ENCODE measurements at places on chromosomes 5 and 9.
A peak's percentile ranks its signal among the peaks of the same experiment; 100 is the strongest.

- no peak for DNase-seq
Observed at GRCh38 chr5:155455791-155456514, 442.4 kb downstream of the KIF4B start.

DNA sequence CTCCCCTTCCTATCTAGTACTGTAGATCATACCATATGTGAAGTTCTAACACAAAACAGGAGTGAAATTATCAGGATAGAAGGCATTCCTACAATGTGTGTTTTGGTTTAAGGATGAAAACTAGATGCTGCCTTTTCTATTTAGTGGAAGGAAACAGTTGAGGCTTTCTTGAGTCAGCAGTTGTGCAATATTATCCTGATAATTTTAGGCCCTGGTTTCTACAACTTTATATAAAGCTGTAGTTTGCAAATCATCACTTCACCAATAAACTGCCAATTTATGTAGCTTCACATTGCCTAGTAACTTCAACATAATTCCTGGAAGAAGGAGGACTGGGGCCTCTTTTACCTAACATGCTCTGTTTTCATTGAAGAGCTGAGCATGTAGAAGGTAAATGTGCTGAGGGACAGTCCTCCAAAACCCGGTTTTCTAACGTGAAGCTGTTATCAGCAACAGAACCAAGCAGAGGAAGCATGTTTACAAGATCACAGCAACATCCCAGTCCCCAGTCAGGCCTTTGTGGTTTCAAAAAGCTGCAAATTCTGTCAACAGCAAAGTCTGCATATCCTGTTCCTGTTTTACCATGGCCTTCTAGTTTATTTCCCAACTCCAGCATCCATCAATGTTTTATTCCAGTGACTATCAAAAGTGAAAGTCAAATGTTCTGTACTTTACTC, 513.4 kb upstream of the MEF2C start:
- DNase-seq = no peak

DNA sequence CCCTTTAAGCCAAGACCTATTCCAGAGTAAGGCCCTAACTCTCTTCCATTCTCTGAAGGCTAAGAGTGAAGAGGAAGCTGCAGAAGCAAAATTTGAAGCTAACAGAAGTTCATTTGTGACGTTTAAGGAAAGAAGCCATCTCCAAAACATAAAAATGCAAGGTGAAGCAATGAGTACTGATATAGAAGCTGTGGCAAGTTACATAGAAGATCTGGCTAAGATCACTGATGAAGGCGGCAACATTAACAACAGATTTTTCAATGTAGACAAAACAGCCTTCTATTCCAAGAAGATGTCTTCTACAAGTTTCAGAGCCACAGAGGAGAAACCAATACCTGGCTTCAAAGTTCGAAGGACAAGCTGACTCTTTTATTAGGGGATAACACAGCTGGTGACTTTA, 1143.4 kb downstream of the CDH12 start:
- DNase-seq = no peak

DNA sequence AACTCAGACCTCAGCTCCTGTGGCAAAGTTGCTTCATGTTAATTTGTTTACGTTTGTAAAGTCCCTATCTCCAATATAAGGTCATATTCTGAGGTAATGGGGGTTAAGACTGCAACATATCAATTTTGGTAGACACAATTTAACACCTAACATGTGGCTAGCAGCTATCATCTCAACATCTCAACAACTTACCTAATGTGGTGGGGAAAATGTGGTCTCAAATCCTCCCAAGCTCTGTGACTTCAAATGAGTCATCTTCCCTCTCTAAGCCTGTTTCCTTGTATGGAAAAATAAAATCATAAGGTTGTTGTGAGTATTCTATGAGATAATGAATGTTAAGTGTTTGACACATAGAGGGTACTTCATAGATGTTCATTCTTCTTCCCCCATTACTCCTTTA, 443.3 kb downstream of the CDK5RAP2 start:
- DNase-seq = no peak

DNA sequence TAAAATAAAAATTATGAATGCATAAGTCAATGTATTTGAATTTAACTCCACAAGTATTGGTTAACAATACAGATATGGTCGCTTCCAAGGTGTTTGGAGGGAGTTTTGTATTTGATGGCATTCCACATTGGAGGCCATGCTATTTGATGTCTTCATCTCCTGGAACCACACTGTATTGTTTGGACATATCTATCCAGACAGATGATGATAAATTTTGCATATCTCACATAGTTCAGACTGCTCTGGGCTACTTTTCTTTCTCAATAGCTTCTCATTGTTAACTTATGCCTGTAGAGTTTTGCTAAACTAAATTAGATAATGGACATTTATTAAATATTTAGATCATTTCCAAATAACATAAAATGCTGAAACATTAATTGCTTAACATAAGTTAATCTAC, 58.0 kb downstream of the CDKN2A start:
- DNase-seq = no peak

DNA sequence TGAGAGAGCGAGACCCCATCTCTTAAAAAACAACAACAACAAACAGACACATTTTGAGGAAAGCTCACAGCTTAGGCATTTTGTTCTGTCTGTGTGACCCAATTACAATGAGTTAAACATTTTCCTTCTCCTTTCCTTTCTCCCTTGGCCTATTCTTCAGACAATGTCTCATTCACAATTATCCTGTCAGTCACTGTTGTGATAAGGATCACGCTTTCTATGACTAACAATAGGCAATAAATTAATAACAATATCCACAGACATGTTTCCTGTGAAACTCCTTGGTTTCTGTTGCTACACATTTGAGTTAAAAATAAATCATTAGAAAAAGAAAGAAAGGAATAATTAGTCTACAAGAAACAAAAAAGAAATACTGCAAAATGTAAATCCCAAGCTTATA, 19.8 kb upstream of the CARTPT start:
- DNase-seq = no peak

DNA sequence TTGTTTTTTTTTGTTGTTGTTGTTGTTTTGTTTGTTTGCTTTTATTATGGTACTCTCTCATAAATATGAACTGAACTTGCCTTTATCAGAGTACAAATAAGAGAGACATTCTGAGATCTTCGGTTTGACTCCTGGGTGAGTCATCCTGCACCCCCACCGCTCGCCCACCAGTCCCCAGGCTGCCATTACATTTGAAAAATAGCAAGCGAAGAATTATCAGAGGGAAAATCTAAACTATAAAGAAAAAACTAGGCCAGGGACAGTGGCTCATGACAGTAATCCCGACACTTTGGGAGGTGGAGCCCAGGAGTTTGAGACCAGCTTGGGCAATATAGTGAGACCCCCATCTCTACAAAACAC, 122.1 kb upstream of the MAP3K1 start:
- DNase-seq = no peak

GRCh38 chr5:125410537-125411070, 664.2 kb upstream of the ZNF608 start:
- DNase-seq = peak; percentile 40

GRCh38 chr9:6407778-6408177, 5.2 kb upstream of the UHRF2 start:
- no peak for DNase-seq

- no peak for DNase-seq
Observed at GRCh38 chr5:134041570-134042411, 37.0 kb upstream of the VDAC1 start.

DNA sequence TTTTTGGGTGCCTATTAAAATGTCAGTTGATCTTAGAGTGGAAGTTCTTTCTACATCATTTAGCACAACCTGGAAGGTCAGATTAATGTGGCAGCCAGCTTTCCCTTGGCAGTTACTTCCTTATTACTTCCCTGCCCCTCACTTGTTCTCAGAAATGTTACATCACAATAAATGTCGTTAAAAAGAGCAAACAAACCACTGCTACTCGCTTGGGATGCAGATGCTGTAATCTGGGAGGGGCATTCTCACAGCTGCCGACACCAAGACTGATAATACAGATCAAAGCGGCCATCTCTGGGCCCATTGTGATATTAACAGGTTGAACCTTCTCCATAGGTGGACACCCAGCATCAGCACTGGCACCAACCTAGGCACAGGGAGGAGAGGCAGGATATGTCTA, 29.3 kb downstream of the PLAC8L1 start:
- no peak for DNase-seq

DNA sequence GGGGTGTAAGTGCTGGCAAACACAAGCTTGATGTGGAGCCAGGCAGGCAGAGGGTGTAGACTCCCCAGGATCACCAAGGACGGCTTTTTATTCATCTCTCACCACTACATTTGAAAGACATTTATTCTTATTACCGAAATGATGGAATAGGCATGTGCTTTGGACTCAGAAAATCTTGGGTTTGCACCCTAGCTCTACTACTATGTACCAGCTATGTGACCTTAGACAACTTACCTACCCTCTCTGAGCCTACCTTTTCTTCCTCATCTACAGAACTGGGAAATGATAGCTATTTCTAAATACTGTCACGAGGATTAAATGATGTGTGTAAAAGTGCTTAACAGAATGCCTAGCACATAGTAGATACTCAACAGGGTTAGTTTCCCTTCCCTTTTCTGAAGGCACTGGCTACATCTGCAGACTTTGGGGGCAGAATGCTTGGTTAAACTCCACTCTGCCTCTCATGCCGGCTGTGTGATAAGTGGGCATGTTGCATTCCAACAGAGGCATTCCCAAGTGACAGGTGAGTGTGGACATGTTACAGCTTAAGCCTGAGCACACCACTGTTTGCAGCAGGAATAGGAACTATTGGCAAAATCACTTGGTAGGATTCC, 94.8 kb downstream of the SLC1A3 start:
- DNase-seq = no peak

- no peak for DNase-seq
Observed at GRCh38 chr5:40374853-40375252, 304.9 kb upstream of the PTGER4 start.

DNA sequence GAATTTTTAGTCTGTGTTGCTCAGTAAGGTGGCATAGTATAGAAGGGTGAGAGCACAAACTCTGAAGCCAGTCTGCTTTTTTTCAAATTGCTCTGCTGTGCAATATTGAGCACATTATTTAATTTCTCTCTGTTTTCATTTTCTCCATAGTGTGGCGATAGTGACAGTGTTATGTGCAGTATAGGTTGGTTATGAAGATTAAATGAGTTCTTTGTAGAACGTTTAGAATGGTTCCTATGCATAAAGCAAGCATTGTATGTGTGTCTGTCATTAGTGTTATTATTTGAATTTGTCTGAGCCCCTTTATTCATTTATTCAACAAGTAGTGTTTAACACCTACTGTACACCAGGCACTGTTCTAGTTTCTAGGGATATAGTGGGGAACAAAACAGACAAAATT, 9.2 kb downstream of the PRR16 start:
- no peak for DNase-seq

GRCh38 chr5:83145241-83145640, 67.9 kb downstream of the XRCC4 start:
- no peak for DNase-seq

- DNase-seq = no peak
Observed at GRCh38 chr9:114968671-114969070, 38.3 kb upstream of the TNFSF8 start.

GRCh38 chr5:34684281-34684979, 28.3 kb downstream of the RAI14 start:
- DNase-seq = peak; percentile 79

DNA sequence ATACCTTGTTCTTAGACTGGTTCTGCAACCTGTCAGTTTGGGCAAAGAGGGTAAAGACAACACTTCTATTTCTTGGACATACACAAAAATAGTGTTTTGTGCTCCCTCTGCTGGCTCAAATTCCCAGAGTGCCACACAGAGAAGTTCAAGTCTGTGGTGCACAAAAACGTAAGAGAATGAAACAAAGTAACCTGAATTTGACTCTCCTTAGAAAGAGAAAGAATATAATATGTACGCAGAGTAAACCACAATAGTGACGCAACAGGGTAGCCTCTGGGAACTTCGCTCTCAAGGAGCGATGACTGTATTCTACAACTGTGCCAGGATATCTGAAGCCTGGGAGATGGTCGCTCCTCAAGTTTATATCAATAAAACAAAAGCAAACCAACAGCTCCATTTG, 18.5 kb downstream of the DDX31 start:
- no peak for DNase-seq

- DNase-seq = no peak
Observed at GRCh38 chr9:126448865-126449577, 122.4 kb downstream of the MVB12B start.

GRCh38 chr5:14569948-14570691, 11.5 kb upstream of the OTULINL start:
- DNase-seq = no peak

DNA sequence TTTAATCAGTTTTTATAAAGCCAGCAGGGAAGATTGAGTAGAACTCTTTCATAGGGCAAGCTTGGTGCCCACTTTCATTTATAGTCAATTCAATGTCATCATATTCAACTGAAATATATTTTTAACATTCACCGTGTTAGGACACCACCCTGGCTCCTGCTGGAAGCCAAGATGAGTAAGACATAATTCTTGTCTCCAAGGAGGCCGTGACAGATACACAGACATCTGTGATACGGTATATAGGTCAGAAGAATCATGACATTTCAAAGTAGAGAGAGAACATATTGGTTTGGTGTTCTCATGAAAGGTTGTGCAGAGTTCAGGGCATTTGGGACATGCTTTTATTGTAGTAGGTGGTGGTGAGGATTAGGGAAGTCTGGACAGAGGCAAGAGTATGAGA, 120.1 kb downstream of the CMYA5 start:
- DNase-seq = no peak

DNA sequence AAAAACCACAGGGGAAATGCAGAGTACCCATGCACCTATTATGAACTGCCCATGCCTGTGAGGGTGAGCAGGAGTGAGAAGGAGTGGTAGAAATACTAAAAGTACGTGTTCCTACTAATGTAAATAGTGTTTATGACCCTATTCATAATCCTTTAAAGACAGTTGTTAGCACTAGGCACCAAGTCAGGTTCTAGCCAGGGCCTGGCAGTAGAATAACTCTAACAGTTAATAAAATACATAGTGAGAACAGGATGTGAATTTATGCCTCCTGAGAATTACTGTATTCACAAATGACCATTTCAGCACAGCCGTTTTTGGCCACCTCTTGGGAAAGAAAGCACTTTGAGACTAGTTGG, 103.2 kb upstream of the TARS1 start:
- no peak for DNase-seq

- no peak for DNase-seq
Observed at GRCh38 chr9:107169796-107170195, 113.3 kb upstream of the RAD23B start.

- no peak for DNase-seq
Observed at GRCh38 chr9:120242116-120242811, 337.7 kb downstream of the CDK5RAP2 start.

GRCh38 chr9:137832191-137832700, 45.3 kb upstream of the CACNA1B start:
- DNase-seq = no peak

DNA sequence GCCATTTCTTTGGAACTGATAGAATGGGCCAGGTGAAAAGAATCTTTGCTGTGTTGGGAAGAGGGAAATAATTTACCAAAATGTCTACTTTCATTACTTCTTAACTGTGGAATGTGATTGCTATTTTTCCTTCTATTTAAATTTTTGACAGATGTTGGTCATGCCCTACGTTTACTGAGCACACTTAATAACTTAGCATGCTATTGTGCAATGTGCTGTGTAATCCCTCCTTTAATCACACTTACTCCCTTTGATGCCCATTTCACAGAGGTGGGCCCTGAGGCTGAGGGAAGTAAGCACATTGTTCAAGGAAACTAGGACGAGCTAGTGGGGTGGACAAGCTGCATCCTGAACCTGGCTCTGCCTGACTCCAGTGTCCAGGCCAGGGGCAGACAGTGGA, 47.8 kb upstream of the INSYN2B start:
- DNase-seq = no peak

- no peak for DNase-seq
Observed at GRCh38 chr5:80706835-80707447, 52.2 kb upstream of the DHFR start.
